ENCODE measurements at places on chromosomes 5 and 9. TPM values are rescaled to one million over a fixed set of nuclear protein-coding genes. Genes with fewer than 3 reads are reported as not detected.
A peak's percentile ranks its signal among the peaks of the same experiment; 100 is the strongest.

GRCh38 chr5:179246227-179246626 lies 99.0 kb downstream of the ADAMTS2 start:
- DNase-seq = no peak

AIF1L gene
- 0.19 TPM for total RNA-seq

DNA sequence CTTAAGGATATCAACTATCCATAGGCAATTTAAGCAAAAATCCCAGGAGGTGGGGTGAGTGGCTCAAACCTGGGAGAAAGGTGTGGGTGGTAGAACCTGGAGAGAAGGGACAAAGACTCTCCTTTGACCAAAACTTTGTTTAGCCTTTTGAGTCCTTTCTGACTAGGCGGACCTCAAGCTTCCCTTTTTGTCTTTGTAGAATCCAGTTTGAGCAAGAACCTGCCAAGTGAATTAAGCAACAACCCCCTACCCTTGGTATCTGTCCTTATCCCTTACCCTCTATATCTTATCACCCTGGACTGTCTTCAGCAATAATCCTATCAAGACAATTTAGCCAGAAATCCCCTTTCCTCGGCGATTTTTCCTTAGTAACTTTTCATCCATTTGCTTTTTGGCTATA lies 53.5 kb upstream of the SLC28A3 start:
- DNase-seq = no peak

GRCh38 chr5:162230348-162230747 lies 162.8 kb downstream of the GABRG2 start:
- DNase-seq = no peak

DNA sequence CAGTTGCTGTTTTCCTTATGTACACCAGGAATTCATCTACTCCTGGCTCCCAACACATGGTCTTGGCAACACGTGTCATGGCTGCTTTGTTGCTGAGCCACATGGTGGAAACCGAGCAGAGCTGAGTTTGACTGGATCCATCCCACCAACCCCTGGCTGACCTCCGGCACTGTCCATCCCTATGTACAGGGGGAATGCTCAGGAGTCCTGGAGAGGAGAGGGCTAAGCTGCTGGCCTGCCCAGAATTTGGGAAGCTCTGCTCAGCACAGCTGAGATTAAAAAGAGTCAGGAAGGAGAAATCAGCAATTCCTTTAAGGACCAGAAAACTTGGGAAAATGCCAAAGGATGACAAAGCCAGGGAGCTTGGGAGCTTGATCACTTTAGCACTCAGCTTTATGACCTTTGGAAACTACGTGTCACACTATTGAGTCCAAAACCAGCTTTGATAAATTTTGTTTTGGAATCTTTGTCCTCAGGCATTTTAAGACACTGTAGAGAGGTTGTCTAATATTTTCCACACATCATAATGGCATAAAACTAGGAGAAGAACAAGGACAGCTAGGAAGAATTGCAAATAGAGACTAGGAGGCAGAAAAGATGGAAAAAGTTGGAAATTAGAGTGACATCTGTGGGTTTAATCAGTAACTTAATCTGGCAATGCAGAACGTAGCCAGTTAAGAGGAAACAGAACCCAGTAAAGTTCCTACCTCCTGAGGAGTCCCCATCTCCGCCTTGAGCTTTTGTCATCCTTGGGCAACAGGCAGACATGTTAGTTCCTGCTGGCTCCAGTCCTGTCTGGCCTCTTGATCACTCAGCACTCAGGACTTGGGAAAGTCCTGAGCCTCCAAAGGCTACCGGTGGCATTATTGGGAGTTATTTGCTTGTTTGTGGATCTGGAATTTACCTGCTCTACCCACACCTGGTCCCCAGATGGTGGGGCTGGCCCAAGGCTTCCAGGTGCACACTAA lies 62.5 kb upstream of the PLPP1 start:
- no peak for DNase-seq

- no peak for DNase-seq
Observed at GRCh38 chr5:61659221-61659696, 327.2 kb downstream of the ZSWIM6 start.

TLX3 gene
- total RNA-seq = not detected

NRARP gene
- 1.2 TPM for total RNA-seq

DNA sequence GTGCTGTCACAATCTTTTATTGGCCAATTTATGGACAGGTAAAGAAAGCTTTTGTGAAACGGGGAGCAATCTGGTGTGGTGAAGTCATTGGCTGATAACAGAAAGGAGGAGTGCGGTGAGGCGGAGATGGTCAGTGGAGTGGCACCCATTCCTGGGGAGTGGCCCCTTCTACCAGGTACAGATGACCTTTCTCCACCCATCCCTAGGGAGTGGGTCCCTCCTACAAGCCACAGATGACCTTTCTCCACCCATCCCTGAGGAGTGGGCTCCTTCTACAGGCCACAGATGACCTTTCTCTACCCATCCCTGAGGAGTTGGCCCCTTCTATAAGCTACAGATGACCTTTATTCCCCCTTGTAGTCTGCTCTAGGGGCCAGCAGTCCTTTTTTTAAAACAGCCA lies 267.6 kb upstream of the IRX2 start:
- DNase-seq = no peak

LHX6 gene
- total RNA-seq = 6.4 TPM

CSF2 gene
- total RNA-seq = 0.68 TPM

GRCh38 chr9:108345826-108346225 lies 510.0 kb downstream of the ACTL7B start:
- DNase-seq = no peak

DNA sequence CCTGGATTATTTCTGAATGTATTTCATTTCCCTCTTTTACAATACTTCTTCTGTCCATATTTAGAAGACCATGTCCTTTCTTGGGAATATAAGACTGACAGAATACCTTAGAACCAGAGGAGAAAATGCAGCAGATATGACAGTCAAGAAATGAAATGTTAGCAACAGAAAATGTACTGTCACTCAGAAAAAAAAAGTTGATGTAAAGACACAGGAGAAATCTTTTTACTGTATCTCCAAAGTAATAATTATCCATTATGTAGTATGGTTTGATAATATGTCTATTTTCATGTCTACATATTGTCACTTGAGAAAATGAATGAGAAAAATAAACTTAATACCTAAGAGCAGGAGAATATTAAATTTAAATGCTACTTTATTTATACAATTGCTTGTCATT lies 652.1 kb downstream of the GABRG2 start:
- DNase-seq = no peak

- no peak for DNase-seq
Observed at GRCh38 chr9:76917299-76917698, 11.4 kb upstream of the PRUNE2 start.

NEUROG1 gene
- not detected for total RNA-seq

GRCh38 chr9:84609779-84610178 lies 59.8 kb upstream of the NTRK2 start:
- DNase-seq = no peak

GRCh38 chr5:180633283-180634177 lies 15.9 kb downstream of the FLT4 start:
- DNase-seq = no peak

GRCh38 chr5:173472164-173472563 lies 143.9 kb upstream of the STC2 start:
- peak; percentile 86 for DNase-seq

DNA sequence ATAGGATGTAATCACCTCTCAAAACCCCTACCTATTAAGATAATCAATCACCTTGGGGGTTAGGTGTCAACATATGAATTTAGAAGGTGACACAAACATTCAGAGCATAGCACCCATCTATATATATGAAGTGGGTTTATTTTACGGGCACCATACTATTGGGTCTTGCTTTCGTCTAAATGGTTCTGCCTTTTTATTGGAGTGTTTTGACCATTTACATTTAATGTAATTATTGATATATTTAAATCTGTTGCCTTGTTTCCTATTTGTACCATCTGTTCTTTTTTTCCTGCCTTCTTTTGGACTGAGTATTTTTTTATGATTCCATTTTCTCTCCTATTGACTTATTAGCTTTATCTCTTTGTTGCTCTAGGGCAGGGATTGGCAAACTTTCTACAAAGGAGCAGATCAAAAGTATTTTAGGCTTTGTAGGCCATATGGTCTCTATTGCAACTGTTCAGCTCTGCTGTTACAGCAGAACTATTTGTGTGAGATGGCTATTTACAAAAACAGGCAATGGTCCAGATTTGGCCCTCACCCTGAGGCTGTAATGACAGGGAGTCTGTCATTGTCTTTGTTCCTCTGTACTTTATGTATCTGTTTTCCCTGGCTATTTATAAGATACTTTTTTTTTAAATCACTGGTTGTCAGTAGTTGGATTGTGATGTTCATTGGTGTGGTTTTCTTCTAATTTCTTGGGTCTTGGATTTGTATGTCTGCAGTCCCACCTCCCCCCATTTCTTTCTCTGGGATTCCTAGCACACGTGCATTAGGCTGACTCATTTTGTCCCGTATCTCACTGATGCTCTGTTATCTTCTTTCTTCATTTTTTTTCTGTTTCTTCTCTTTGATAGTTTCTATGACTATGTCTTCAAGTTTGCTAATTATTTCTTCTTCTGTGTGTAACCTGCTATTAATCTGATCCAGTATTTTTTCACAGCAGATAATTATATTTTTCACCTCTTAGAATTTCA lies 127.1 kb downstream of the DAB2IP start:
- no peak for DNase-seq

COX7C gene
- 324 TPM for total RNA-seq

DNA sequence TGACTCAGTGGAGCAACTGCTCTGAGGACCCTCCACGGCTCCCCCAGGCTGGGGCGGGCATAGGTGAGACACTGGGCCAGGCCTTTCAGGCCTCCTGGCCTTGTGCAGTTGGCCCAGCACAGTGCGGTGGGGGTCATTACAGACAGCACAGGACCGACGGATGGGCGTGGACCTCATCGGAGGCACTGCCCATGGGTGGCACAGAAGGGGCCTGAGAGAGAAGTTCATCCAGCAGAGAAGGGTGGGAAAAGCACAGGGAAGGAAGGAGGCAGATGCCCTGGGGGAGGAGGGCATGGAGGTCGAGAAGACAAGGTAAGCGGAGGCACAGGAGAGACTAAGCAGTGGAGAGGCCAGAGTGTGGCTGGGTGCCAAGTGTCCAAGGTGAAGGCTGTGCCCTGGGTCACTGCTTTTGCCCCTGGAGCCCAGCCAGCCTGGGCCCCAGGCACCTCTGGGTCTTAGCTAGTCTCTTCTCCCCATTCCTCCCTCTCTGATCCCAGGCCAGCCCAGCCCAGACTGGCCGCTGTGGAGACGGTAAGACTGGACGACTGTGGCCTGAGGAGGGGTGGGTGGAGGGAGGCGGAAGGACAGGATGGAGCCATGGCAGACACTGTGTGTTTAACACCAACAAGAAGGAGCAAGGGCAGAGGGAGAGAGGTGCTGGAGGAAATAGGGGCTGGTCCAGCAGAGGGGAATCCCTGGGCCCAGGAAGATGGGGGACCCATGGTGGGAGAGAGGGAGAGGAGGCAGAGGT lies 5.7 kb downstream of the IL3 start:
- no peak for DNase-seq

- no peak for DNase-seq
Observed at GRCh38 chr5:96952118-96952750, 16.4 kb downstream of the LNPEP start.

- DNase-seq = no peak
Observed at GRCh38 chr5:39533749-39534148, 109.0 kb upstream of the DAB2 start.

DNA sequence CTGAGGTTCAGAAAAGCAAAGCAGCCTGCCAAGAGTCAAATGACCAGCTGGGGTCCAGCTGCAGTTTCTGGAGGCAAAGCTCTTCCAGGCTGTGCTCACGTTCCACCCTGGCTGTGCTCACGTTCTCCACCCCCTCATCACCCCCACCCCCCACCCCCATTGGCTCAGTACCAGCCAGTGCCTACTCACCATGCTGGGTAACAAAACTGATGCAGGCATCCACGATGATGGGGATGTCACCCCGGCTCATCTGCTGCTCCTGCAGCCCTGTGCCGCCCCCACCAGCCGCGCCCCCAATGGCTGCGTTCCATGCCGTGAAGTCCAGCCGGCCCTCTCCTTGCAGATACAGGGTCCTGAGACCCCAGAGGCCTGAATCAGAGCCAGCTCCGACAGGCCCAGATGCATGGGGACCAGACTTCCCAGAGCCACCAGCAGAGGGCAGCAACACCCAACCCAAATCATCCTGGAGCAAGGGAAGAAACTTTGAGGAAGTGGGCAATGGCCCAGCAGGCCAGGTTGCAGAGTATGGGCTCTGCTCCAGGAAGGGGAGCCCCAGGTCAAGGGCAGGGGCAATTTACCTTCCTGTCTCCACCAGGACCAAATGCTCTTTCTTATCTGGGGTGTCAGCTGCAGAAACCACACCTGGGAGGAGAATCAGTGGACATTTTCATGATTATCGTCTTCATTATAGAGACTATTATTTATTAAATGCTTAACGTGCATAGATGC lies 13.7 kb upstream of the FCHSD1 start:
- peak; percentile 78 for DNase-seq

DNA sequence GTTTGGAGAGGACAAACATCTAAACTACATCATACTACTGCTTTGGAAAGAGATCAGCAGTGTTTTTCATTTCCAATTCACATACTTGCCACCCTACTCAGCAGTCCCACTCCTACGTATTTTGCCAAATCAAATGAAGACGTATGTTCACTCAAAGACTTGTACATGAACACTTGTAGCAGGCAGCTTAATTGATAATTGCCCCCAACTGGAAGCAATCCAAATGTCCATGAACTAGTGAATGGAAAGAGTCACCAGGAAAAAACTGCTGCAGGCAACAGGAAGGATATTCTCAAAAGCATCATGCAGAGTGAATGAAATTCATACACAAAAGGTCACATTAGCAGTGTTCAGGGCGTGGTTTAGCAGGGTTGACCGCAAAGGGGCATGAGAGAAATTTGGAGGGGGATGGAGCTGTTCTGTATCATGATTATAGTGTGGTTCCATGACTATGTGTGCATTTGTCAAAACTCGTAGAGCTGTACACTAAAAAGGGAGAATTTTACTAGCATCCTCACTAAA lies 38.8 kb downstream of the PAEP start:
- DNase-seq = no peak

TAF11L10 gene
- total RNA-seq = not detected

GRCh38 chr9:23643656-23644258 lies 182.3 kb downstream of the ELAVL2 start:
- no peak for DNase-seq

PCDHA2 gene
- not detected for total RNA-seq

GRCh38 chr9:118959366-118959765 lies 409.9 kb downstream of the BRINP1 start:
- no peak for DNase-seq

FST gene
- 7.3 TPM for total RNA-seq

LRRC19 gene
- total RNA-seq = not detected

GRCh38 chr5:164346785-164347630 lies 841.6 kb downstream of the MAT2B start:
- DNase-seq = no peak

DNA sequence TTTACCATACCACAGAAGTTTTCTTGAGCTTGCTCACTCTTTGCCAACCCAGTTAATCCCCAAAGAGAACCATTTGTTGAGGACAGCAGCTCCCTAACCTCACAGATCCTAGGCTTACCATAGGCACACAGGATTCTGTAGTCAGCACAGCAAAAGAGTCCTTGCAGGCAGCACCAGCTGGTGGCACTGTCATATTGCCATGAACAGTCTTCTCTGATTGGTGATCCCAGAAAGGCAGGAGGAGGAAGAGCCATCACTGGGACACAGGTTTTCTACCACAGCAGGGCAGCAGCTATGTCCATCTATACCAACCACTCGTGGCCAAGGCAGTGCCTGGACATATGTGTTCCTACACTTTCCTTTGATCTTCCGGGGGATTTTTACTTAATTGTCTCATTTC lies 297.1 kb upstream of the CD180 start:
- no peak for DNase-seq

THBS4 gene
- total RNA-seq = 0.42 TPM
